ENCODE measurements at places on chromosomes 2 and 18.

GRCh38 chr2:135183822-135184221, 131.7 kb downstream of the RAB3GAP1 start:
- no peak for DNase-seq

- no peak for DNase-seq
These were observed 275.7 kb upstream of the SPRED2 start for GRCh38 chr2:65708086-65708485.

DNA sequence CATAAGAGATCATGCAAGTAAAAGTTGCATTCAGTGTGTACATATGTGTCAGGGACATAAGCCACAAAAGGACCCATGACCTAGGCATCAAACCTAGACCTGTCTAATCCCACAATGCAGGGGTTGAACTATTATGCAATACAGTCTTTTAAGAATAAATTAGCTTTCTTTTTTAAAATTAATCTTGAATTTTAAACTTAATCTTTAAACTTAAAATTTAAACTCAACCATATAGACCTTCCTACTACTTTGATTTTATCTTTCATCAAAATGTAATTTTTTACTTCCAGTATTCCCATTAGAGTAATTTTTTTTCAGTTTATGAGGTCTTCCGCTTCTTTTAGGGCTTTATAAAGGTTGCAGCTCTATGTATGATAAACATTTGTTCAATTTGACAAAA, 702.9 kb downstream of the SUCLG1 start:
- no peak for DNase-seq

DNA sequence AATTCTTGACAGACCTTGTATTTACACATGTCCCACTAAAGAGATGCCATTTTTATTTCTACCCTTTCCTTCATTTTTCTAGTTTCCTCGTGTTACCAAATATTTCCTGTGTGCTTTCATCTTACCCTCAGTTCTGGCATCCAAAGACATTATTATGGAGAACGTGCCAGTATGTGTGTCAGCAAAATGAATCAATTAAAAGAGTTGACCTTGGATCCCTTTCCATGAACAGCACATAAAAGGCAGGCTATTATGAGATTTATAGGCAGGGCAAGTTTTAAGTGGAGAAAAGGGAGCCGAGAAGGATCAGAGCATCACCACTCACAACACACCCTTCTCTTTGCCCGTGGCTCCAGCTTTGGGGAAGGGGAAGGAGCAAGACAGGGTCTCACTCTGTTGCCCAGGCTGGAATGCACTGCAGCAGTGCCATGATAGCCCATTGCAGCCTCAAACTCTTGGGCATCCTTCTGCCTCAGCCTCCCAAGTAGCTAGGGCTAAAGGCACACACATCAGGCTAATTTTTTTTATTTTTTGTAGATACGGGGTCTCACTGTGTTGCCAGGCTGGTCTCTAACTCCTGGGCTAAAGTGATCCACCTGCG, 149.9 kb downstream of the GFPT1 start:
- no peak for DNase-seq

- DNase-seq = no peak
These were observed 41.8 kb downstream of the GLS start for GRCh38 chr2:190922376-190922775.

DNA sequence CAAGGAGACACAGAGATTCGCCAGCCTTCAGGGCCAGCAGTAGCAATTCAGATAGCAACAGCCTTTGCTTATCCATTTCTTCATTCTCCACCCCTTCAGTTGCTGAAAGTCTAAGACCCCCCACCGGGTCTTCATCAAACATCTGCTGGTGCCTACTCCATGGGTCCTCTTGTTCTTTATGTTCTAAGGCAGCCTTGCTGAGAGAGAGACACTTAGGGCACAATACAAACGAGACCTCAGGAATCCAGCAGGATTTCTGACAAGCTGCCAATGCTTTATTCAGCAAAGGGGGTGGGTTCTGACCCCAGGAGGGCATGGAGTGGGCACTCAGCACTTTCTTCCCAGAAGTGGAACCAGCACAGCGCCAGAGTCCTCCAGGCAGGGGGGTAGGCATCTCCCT, 36.2 kb upstream of the CNGA3 start:
- no peak for DNase-seq

- DNase-seq = peak; percentile 85
These were observed 1.8 kb upstream of the RNPEPL1 start for GRCh38 chr2:240566203-240567136.

DNA sequence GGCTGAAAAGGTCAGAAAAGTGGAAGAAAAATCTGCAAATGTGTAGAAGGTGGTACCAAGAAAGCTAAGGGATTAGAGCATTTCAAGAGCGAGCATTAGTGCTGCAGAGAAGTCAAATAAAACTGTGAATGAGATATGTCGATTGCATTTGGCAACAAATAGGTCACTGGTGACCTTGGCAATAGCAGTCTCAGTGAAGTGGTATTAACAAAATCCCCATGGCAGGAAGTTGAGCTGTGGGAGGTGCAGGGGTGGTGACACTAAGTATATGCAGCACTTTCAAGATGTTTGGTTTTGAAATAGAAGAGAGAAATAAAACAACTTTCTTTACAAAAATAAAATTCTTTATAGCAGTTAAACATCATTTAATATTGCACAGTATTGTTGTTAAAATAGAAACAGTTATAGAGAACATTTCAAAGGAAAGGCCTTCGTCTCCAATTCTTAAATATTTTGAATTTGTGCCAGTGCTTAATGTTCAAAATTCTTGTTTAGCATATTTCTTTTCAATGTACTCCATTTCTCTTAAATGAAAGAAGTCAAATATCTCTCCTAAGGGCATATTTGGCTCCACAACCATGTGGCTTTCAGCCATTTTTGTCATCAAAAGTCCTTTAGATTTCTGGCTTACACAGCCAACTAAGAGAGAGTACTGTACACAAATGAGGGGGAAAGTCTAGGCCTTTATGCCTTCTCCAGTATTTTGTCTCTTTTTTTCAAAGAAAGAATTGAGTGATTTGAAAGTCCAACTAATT, 443.0 kb upstream of the MMADHC start:
- no peak for DNase-seq

- DNase-seq = no peak
These were observed 18.3 kb upstream of the POLE4 start for GRCh38 chr2:74939919-74940812.

DNA sequence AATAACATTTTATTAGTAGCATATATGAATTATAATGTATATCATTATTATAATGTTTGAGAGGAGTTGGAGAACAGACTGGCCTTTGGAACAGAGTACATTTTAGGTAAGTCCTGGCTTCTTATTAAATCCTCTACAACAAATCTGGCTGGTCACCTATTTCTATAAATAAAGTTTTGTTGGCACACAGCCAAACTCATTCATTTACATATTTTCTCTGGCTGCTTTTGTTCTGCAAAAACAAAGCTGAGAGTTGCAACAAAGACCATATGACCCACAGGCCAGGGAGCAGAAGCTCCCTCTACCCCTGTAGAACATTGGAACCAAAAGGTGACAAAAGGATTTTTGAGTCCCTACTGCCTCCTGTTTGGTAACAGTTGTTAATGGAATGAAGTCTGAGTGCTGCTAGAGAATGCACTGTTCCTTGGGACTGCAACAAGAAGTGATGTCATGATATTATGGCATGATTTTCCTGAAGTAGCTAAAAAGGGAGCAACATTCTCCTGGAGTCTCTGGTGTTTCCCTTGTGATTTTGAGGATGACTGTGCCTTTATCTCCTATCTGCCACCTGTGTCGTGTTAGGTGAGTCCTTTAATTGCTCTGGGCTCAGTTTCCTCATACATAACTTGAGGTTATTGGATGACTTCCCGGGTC, 22.0 kb upstream of the SP9 start:
- no peak for DNase-seq

DNA sequence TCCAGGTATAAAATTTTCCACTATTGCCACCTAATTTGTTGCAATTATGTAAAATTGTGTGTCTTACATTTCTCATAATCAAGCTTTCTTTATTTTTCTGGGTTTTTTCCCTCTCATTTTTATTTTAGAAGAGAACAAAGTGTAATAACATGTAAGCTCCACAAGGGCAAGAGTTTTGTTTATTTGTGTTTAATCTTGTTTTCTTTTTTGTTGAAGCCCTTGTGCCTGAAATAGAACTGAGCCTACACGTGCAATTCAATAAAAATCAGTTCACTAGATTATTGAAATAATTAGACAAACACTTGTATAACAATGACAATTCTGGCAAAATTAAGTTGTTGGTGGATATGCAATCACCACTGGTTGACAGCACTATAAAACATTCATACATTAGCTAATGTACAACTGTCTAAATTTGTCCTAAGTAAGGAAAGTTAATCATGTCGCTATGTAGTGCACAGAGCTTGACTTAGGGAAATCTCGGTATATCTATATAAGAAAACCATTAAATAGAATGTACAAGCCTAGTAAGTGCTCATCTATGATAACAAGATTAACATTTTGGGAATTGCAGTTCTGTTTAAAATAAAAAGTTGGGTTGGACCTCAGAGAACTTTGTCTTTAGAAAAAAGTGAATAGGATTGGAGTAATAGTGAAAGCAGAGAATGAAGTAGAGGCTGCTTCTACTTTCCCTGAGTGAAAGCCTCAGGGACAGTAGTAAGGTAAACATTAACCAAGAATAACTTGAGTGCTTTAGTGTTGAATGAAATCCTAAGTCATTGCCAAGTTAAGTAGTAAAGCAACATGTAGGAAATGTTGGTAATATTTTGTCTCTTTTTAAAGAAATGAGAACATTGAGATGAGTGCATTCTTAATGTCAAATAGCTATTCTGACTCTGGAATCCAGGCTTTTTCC, 37.4 kb upstream of the NOL4 start:
- DNase-seq = no peak

DNA sequence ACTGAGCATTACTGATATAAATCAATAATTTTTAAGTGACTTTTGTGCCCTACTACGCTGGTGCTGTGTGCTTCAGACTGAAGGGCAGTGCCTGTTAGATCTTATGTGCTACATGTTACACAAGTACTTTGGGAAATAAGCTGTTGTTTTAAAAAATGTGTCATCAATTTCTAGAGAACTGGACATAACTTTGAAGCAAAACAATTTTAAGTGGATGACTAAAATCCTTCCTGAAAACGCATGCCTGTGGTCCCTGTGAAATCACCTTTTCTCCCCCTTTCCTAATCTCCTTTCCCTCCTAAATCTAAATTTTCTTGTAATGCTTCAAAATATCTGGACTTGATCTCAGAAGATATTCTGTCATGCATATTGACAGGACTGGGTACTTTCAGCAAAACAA, 7.1 kb upstream of the IL1RL1 start:
- DNase-seq = no peak

- DNase-seq = no peak
These were observed 1676.4 kb upstream of the SLC39A10 start for GRCh38 chr2:193980599-193980998.

GRCh38 chr2:203730076-203730729, 23.8 kb downstream of the CD28 start:
- DNase-seq = no peak

- no peak for DNase-seq
These were observed 227.5 kb upstream of the APCDD1 start for GRCh38 chr18:10226971-10227370.

GRCh38 chr2:185507719-185508118, 230.9 kb upstream of the FSIP2 start:
- no peak for DNase-seq

DNA sequence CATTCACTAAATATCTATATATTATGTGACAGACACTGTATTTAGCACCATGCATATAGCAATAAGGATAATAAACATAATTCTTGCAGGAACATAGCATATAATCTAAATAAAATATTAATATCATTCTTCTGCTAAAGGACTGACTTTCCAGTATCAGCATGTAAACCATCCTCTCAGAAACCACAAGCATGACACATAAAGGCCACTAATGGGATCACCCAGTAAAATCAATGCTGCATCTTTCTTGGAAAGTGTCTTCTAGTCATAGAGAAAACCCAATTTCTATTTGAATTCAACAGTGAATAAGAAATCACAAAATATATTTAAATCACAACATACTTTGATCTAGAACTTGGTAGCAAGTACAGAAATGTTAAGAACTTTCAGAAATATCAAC, 5.8 kb upstream of the LRP1B start:
- DNase-seq = no peak

- DNase-seq = no peak
These were observed 632.4 kb downstream of the NYAP2 start for GRCh38 chr2:226031647-226032501.

GRCh38 chr18:49751427-49752094, 61.8 kb downstream of the ACAA2 start:
- DNase-seq = no peak

DNA sequence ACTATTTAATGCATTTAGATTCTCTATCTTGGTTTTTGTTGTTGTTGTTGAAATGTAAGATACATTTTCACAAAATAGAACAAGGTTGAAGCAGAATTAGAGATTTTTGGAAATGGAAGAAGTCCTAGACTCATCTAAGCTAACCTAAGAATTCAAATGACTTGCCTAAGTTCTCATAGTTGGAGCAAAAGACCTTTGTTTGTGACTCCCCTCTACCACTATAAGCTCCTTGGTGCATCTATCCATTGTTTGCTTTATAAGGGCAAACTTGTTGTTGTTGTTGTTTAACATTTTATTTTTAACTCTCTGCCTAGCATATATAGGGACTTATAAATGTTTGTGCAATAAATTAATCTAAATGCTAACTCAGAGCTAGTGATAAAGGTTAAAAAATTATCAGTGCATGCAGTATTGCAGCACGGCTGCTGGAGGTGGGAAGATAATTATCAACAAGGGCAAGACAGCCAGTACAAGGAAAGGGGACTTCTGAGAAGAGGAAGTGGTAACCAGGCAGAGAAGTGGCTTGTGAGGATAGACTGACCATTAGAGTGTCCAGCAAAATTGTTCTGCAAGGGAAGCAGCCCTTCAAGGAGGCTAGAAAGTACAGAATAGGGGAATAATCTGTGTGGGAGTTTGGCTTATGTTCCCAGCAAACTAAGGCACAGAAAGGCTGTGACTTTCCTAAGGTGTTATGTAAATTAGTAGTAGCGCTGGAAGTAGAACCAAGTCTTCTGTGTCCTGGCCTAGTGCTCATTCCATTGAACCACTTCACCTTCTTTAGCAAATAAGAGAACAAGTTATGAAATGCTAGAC, 38.1 kb upstream of the ACYP2 start:
- no peak for DNase-seq

DNA sequence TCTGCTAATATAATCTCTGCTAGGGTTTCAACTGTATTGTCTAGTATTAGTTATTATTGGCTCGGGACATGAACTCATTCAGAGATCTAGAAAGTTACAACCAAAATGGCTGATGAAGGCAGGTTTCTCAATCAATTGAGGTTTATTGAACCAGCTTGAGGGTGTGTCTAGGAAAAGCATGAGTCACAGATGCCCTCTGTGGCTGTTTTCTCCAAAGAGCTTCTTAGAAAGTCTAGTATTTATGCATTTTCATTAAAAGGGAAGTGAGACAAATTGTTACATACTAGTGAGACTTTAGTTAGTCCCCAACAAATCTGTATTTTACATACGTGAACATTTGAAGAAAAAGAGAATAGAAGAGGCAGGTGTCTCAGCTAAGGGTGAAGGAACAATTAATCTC, 23.0 kb upstream of the RTTN start:
- DNase-seq = no peak

- no peak for DNase-seq
These were observed 74.6 kb upstream of the MCFD2 start for GRCh38 chr2:46990231-46990588.

GRCh38 chr18:77911971-77912605, 662.4 kb downstream of the GALR1 start:
- DNase-seq = no peak
